ENCODE measurements at places on chromosomes 11 and 22.

GRCh38 chr11:45993531-45994001, 71.1 kb downstream of the LARGE2 start:
- no peak for DNase-seq

GRCh38 chr11:6557761-6558674, 45.4 kb downstream of the RRP8 start:
- no peak for DNase-seq

- DNase-seq = peak; percentile 92
These were observed 3.4 kb downstream of the CCND1 start for GRCh38 chr11:69644071-69644961.

DNA sequence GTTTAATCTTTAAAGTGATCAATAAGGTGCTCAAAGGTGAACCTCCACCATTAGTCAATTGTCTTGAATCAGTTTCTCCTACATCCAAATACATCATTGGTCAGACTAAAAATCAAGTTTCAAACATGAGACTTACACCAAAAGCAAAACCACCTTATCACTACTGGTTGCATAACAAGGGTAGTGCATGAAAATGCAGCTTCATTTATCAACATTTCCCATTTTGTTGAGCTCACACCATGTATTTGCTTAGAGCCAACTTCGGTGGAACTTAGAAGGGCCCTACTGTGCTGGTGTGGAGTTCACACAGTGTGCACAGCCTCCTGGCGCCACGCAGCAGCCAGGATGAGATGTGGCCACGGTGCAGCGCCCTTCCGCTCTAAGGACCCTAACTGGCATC, 23.1 kb upstream of the PHLDA2 start:
- DNase-seq = no peak

GRCh38 chr11:71994786-71995185, 3.9 kb upstream of the IL18BP start:
- DNase-seq = no peak

GRCh38 chr11:103928802-103929161, 107.7 kb upstream of the DDI1 start:
- DNase-seq = no peak

Data from EH (cell line).